Daoy (cell line): ENCODE measurements at places on chromosomes 6 and 20.

DNA sequence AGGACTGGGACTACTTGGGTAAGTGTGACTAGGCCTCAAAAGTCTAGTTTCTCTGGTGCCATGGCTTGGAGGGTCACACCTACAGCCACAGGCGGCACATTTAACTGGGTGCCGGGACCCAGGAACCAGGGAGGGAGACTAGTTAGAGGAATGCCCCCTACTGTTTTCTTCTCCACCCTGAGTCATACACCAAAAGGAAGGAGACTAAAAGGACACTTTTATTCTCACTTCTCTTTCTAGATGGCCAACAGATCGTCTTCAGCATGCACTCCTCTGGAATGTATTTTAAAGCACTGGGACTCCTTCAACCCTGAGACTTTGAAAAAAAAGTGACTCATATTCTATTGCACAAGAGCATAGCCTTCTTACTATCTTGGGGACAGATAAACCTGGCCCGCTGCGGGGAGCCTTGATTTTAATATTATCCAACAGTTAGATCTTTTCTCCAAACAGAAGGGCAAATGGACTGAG, 33.4 kb downstream of the PLN start:
- no peak for DNase-seq

GRCh38 chr20:50926530-50926929, 4.7 kb downstream of the ADNP start:
- DNase-seq, result no peak

- no peak for DNase-seq
Observed at GRCh38 chr6:116465246-116465645, 4.1 kb downstream of the CALHM6 start.

DNA sequence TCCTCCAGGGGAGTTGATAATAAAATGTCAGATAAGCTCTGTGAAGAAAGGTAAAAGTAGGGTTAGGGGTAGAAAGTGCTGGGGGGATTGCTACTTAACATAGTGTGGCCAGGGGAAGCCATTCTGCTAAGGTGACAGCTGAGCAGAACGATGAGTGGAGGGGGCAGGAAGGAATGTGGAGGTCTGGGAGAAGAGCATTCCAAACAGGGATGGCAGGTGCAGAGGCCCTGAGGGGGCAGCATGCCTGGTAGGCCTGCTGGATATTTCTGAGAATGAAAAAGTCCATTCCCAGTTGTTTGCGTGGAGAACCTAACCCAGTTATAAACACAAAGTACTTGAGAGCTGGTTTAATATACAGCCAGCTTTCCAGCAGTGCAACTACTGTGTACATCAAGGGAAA, 9.3 kb downstream of the GFRA4 start:
- no peak for DNase-seq

GRCh38 chr6:140597181-140597580, 1222.7 kb upstream of the CITED2 start:
- no peak for DNase-seq

GRCh38 chr20:39778847-39779604, 816.9 kb downstream of the DHX35 start:
- no peak for DNase-seq

GRCh38 chr20:51060301-51060700, 37.4 kb upstream of the KCNG1 start:
- DNase-seq, result no peak

- DNase-seq, result no peak
Observed at GRCh38 chr6:111824608-111825337, 48.5 kb downstream of the FYN start.

DNA sequence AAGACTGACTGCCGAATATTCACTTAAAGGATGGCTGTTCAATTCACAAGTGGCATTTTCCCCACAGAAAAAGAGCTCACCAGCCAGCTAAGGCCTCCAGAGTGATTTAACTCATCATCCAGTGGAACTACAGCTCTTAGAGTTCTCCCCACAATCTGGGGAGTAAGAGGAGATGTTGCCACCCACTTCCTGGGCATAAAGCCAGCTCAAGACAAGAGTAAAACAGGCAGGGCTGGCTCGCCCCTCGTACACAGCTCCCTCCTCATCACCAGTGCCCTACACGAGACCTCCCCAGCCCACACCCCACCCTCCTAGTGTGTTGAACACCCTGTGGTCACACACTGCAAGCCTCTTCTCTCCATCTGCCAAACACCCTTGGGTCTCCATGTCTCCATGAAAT, 47.2 kb upstream of the IPCEF1 start:
- peak; percentile 82 for DNase-seq

- no peak for DNase-seq
Observed at GRCh38 chr6:2449572-2449940, 204.2 kb upstream of the GMDS start.

DNA sequence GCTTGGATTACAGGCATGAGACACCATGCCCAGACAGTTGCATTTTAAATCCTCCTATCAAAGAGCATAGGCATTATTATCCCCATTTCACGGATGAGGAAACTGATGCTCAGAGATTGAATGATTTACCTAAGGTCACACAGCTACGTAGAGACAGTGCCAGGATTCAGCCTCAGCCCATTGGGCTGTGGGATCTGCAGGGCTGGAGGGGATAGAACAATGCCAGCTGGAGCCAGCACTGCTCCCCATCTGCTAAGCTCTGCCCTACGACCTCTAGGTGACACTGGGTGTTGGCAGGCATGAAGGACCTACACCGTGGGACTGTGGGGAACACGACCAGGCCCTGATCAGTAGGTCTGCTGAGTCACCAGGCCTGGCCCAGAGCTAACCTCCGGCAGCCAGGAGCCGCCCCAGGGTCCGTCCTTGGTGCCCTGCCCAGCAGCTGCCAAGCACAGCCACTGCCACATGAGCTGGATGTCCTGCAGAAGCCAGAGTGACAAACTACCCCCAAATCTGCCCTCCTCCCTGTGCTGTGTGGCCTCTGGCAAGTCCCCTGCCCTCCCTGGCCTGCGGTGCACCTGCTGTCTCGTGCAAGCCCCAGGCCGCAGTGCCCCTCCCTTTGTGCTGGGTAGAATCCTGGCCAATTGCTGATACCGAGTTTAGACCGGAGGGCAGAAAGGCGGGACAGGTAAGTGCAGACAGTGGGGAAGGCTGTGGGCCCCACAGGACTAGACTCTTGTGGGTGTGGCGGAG, 47.6 kb upstream of the PTGIS start:
- DNase-seq, result peak; percentile 34

DNA sequence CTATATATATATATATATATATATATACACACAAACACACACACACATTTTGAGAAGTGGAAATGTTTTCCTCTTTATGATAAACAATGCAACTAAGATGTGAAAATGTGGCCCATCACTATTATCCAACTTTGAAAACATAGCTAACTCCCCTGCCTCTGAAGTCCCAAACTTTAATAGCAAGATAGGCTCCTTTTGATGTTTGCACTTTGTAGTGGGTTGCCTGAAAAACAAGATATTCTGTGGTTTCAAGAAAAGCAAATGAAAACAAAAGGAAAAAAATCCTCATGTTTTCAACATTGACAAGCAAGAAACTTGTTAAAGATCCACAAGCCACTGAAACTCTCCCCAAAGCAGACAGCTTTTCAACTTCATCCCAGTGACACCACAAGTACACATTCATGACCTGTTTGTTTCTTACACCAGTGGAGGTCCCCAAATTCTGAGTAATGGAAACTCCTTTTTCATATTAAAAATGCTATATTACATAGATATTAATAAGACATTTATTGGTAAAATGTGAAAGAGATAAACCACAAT, 90.0 kb downstream of the IPCEF1 start:
- DNase-seq, result no peak

DNA sequence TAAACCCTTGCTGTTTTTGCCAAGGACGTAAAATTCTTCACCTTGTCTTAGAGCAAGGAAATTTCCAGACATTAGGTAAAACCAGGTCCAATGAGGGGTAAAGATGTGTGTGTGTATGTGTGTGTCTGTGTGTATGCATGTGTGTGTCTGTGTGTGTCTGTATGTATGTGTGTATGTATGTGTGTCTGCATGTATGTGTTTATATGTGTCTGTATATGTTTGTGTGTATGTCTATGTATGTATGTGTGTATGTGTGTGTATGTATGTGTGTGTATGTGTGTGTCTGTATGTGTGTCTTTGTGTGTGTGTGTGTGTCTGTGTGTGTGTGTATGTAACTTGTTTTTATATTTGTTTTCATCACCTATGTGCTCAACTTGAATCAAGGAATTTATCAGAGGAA, 373.7 kb downstream of the TAF4 start:
- no peak for DNase-seq

DNA sequence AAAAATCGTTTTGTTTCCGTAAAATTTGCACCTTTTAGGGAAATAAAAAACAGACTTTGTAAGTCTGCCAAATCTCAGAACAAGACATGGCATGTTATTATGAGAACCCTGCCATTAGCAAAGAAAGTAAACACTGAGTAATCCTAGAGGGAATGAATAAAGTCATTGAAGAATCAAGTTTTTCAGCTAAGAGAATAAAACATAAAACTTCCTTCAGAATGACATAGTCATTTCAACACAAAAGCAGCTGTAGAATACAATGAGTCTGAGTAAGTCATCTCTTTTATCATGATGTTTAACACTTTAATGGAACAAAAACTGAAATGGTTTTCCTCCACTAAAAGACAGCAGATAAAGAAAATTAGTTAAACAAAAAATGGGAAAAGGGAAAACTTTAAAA, 10.3 kb upstream of the DST start:
- peak; percentile 38 for DNase-seq

GRCh38 chr20:61991476-61991875, 74.2 kb downstream of the TAF4 start:
- DNase-seq, result no peak

DNA sequence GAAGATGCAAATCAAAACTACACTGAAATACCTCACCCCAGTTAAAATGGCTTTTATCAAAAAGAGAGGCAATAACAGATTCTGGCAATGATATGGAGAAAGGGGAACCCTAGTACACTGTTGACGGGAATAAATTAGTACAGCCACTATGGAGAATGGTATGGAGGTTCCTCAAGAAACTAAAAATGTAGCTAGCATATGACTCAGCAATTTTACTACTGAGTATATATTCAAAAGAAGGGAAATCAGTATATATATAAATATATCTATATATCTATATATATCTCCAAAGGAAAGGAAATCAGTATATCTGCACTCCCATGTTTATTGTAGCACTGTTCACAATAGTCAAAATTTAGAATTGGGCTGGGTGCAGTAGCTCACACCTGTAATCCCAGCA, 113.9 kb downstream of the KLHL32 start:
- no peak for DNase-seq

DNA sequence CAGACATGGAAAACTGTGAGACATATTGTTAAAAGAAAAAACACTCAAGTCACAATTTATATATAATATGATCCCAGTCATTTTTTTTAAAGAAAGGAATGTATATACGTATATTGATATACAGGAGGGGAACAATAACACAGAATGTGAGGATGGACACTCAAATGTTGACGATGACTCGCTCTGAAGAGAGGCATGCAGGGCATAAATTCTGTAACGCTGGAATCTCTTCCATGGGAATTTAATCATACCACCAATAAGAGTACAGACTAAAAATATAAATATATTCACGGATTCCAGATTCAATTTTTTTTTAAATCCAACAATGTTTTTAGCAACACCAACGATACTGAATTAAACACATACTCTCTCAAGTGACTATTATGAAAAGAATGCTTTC, 106.9 kb upstream of the CCDC28A start:
- no peak for DNase-seq

GRCh38 chr6:42383421-42384205, 68.1 kb downstream of the TRERF1 start:
- DNase-seq, result no peak

GRCh38 chr6:92362404-92362803, 1057.0 kb downstream of the EPHA7 start:
- DNase-seq, result no peak

DNA sequence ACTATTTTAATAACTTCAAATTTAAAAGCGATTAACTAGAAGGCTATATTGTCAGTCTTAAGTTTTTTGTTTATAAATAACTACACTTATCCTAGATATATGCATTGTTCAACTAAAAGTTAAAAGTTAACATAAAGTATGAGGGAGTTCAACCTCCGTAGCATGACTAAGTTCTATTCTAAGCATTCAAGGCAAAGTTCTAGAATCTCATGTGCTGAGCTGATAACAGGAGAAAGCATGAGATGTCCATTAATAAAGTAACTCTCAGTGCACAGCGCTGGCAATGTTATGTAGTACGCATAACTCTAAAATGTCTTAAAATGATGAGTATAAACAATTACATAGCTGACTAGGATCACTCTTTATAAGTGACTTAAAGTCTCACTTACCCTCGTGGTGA, 264.8 kb downstream of the RNGTT start:
- no peak for DNase-seq
